Type B pancreatic cell (in vitro differentiated cells): ENCODE measurements at places on chromosomes 4 and X.

GRCh38 chrX:123736333-123736921 is 3.6 kb upstream of the THOC2 start:
- H3K4me3 ChIP-seq, result peak overlapping the region; percentile 7
- peaks cover 4% of the 10 kb centered on the region for H3K4me1 ChIP-seq
- peaks cover 11% of the 10 kb centered on the region for H3K36me3 ChIP-seq
- no peak for DNase-seq
- H3K27ac ChIP-seq, result peak overlapping the region; percentile 8

DNA sequence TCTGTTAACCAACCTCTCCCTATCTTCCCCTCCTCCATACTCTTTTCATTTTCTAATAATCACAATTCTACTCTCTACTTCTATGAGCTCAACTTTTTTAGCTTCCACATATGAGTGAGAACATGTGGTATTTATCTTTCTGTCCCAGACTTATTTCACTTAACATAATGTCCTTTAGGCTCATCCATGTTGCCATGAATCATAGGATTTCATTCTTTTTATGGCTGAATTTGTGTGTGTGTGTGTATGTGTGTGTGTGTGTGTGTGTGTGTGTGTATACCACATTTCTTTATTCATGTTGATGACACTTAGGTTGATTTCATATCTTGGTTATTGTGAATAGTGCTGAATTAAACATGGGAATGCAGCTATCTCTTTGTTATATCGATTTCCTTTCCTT is 37.4 kb downstream of the RUFY3 start:
- H3K4me3 ChIP-seq, result no peak overlapping the region
- H3K36me3 ChIP-seq, result peaks cover 17% of the 10 kb centered on the region
- DNase-seq, result no peak
- H3K27me3 ChIP-seq, result no peaks in the 10 kb centered on the region
- H3K27ac ChIP-seq, result no peak overlapping the region
- no peaks in the 10 kb centered on the region for H3K4me1 ChIP-seq

GRCh38 chr4:107966903-107967302 is 22.8 kb upstream of the HADH start:
- H3K4me1 ChIP-seq, result no peaks in the 10 kb centered on the region
- DNase-seq, result no peak
- H3K27ac ChIP-seq, result no peak overlapping the region
- H3K36me3 ChIP-seq, result no peaks in the 10 kb centered on the region

- no peaks in the 10 kb centered on the region for H3K4me1 ChIP-seq
- no peak for DNase-seq
- no peak overlapping the region for H3K4me3 ChIP-seq
- no peaks in the 10 kb centered on the region for H3K36me3 ChIP-seq
- no peaks in the 10 kb centered on the region for H3K27me3 ChIP-seq
- H3K27ac ChIP-seq, result no peak overlapping the region
Measured at GRCh38 chrX:37745835-37746217, 34.0 kb upstream of the CYBB start.

GRCh38 chrX:107704181-107704580 is 71.4 kb downstream of the TSC22D3 start:
- H3K27ac ChIP-seq, result no peak overlapping the region
- no peak overlapping the region for H3K4me3 ChIP-seq
- DNase-seq, result no peak
- H3K4me1 ChIP-seq, result no peaks in the 10 kb centered on the region
- no peaks in the 10 kb centered on the region for H3K27me3 ChIP-seq
- no peaks in the 10 kb centered on the region for H3K36me3 ChIP-seq
